Activated T-helper 1 cell treated with anti-CD3 and anti-CD28 coated beads, Interleukin-2, amount 50 U/mL, for 16 hours (primary cell): ENCODE measurements at places on chromosomes 2 and 18.

DNA sequence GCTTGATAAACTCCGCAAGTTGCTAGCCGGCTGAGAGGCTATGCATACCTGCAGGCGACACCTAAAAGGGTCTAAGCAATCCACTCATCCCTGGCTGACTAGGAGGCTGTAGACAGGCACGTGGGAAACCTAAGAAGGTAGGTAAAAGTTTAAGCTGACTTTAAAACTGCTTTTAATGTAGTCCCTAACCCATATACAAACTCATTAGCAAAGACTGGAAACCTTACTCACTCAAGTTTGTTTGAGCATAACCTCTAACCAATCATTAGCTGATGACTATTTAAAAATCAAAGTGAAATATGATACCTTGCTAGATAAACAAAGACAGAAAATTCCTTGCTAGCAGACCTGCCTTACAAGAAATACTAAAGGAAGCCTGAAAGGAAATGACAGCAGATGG lies 106.4 kb downstream of the EXOC6B start:
- no peak for DNase-seq

DNA sequence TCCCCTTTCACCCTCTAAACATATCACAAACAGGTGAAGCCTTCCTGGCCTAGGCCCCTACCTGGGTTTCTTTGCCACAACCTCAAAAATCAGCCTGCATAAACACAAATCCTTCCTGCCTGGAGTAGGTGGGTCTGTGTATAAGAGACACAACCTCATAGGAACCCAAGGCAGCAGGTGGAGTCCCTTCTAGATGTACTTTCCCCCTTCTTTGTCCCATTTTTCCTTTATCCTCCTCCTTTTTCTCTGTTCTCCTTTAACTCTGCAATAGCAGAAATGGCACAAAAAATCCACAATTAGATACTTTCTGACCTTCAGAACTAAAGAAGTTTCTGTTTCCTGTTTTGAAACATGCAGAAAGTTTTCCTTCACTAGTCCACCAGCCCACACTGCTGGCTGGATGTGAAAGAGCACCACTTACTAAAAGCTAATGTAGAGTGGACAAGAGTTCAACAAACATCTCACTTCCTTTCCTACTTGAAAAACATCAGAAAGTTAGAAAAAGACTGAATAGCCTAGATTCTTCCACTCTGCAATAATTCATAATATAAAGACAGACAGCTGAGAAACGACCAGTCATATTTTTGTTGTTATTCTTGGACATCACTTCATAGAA lies 11.2 kb downstream of the SLC40A1 start:
- DNase-seq: no peak

- DNase-seq: no peak
These were observed 8.9 kb downstream of the EDAR start for GRCh38 chr2:108980076-108980475.

DNA sequence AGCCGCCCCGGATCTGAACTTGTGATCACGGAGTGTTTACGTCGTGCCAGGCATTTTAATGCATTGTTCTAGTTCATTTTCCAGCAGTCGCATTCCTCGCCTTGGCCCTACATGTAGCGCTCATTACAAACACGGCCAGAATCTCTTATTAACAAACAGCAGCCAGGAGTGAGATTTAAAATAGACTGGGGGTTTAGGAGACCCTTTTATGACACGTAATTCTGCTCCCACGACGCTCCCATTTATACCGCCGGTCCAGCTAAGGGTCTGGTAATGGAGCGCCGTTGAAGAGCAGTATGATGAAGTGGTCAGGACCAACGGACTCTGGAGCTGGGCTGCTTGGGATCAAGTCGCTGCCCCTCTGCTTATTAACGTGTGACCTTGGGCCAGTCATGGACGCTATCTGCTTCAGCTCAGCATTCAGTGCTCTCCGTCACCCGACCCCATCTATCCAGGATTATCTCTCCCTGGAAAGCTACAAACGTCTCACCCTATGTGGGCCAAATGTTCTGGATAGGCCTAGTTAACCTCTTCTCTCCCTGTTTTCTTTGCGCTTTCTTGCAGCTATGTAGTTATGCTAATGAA lies 745 bp downstream of the MSH2 start:
- no peak for DNase-seq

DNA sequence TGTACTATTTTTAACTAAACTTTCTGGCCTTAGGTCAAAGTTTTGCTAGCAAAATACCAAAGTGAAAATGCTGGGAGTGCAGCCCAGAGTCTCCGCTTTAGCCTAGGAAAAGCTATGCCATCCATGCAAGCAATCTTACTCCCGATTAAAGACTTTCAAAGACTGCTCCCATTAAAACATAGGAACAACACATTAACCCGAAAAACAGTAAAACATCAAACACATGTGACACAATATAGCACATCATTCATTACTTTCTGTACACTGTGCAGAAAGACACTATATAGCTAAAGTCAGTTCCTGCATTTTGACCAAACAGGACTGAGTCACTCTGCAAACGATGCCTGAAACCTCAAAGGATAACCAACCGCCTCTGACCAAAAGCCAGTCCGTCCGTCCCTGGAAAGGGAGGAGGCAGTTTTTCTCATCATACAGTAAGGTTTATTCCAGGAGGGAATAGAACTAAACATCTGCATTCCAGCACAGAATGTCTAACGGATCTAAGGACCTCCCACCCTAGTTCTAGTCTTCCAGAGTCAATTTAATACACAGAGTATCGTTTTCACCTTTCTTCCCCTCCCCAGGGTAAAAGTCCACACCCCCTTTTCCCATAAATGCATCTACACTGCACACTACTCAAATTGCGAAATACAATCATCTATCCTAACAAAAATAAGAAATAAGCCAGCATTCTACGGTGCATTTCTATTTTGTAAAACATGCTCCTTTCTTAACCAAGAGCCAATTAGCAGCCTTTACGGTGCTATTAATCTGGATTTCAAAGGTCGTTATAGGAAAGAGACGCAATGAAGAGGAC lies 1.7 kb downstream of the ROCK2 start:
- no peak for DNase-seq

GRCh38 chr18:45541421-45541820 lies 73.9 kb upstream of the SLC14A2 start:
- no peak for DNase-seq

GRCh38 chr18:68150961-68151360 lies 563.9 kb downstream of the TMX3 start:
- no peak for DNase-seq

DNA sequence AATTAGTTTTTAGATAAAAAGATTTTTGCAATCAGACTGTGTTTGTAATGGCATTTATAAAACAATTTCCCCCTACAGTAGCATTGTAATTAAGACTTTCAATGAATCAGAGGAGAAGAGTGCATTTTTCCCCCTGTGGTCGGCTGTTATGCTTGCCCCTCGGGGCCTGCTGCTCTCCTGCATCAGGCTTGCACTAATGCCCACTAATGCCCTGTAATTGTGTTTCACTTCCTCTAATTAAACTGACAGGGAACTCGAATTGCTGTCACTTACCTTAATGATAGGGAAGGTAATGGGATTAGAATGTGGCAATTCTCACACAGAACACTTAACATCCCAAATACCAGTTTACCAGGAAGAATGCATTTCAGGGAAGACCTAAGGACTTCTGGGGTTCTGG lies 61.2 kb upstream of the LRRTM1 start:
- DNase-seq: no peak
